ENCODE measurements at places on chromosomes 4 and X.

GRCh38 chrX:18825375-18825774 lies 117.9 kb downstream of the PPEF1 start:
- no peak for DNase-seq

DNA sequence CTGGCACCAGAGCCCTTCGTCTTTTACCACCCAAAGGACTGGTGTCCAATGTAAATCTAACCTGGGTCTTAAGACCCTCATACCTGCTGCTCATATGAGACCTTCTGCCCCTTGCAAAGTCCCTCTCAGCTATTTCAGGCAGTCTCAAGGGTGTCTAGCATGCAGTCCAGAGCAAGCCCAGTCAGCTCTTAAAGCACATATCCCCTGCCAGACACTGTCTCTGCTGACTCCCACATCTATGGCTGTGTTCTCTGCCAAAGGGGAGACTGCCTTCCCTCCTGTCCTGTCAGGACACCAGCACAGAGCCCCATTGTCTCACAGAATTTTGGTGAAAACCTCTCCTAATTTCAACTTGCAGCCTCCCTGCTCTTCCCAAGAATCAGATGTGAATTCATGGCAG lies 118.5 kb downstream of the PARM1 start:
- DNase-seq = no peak

GRCh38 chr4:120228086-120228485 lies 161.4 kb upstream of the MAD2L1 start:
- no peak for DNase-seq

GRCh38 chr4:35934320-35934981 lies 309.9 kb downstream of the ARAP2 start:
- peak; percentile 32 for DNase-seq

- DNase-seq = no peak
Measured at GRCh38 chrX:139121616-139122286, 408.8 kb upstream of the F9 start.

DNA sequence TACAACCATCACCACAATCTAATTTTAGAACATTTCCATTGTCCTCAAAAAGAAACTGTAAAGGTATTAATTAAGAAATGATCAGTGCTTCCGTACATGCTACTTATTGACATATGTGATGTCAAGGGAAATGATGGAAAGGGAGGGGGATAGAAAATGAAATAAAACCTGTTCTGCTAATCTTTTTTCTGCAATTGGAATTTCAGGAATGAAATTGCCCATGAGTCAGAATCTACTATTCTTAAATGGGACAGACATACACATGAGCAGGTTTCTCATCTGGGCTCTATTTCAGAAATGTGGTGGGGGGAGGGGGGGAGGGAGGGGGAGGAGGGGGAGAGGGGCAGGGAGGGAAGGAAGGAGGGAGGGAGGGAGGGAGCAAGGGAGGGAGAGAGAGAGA lies 91.0 kb downstream of the SHROOM4 start:
- no peak for DNase-seq

- DNase-seq = no peak
Measured at GRCh38 chr4:11487868-11488544, 59.3 kb upstream of the HS3ST1 start.

DNA sequence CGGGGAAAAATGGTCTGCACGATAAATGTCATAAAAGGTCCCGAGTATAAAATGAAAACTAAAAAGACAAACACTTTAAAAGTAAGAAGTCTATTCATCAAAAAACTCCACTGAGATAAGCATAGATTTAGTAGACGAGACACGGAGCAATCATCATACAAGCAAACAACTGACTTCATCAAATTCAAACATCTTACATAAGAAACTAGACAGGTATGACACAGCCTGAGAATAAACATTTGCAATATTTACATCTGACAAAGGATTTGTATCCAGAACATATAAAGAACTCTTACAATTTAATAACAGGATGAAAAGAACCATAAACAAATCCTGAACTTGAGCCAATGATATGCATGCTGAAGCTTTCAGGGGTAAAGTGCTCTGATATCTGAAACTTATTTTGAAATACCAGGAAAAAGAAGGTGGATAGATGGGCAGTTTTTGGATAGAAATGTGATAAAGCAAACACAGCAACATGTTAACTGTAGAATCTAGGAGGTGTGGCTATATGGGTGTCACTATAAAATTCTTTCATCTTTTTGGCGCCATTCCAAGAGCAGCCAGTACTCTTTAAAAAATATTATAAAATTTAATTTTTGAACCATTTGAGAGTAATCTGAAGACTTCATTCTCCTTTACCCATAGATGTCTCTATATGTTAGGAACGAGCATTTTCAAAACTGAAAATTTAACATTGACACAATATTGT lies 12.0 kb downstream of the MPP1 start:
- DNase-seq = peak; percentile 2

- DNase-seq = peak; percentile 78
Measured at GRCh38 chr4:89000844-89001360, 56.1 kb downstream of the FAM13A start.

- no peak for DNase-seq
Measured at GRCh38 chr4:159105761-159106243, 2.9 kb downstream of the RAPGEF2 start.

DNA sequence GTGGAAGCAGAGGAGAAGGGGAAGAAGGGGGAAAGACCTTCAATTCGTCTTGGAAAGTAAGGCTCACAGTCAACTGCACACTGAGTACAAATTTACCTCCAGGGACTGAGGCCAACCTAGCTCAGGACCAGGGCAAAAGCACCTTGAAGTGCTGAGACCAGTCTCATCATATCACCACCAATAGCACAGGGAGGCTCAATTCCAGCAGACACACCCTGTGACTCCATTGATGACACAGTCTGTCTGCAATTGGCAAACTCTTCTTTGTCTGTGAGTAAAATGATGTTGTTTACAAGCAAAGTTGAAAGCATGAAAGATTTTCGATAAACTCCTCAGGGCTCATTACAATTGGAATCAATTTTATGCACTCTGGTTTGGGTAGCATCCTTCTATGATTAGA lies 32.3 kb downstream of the TRIML1 start:
- no peak for DNase-seq

- DNase-seq = no peak
Measured at GRCh38 chrX:24243188-24243587, 70.7 kb downstream of the SUPT20HL2 start.

- DNase-seq = no peak
Measured at GRCh38 chr4:11635342-11635741, 206.6 kb upstream of the HS3ST1 start.

DNA sequence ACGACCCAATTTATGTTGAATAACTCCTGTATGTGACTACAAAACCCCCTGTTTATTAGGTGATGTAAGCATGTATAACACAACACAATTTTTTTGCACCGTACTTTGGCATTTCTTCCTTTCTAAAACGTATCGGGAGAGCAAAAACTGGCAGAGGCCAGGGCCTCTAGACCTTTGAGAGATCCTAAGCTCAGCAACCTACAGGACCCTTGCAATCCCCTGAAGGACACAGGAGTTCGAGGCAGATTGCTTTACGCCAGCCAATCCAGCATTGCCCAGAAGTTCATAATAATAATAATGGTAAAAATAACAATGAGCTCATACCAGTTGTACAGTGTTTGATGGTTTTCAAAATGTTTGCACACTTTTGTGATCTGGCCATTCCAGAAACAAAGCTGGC lies 7.7 kb downstream of the NKX3-2 start:
- DNase-seq = no peak

GRCh38 chr4:156291317-156291716 lies 337.7 kb upstream of the CTSO start:
- DNase-seq = no peak

DNA sequence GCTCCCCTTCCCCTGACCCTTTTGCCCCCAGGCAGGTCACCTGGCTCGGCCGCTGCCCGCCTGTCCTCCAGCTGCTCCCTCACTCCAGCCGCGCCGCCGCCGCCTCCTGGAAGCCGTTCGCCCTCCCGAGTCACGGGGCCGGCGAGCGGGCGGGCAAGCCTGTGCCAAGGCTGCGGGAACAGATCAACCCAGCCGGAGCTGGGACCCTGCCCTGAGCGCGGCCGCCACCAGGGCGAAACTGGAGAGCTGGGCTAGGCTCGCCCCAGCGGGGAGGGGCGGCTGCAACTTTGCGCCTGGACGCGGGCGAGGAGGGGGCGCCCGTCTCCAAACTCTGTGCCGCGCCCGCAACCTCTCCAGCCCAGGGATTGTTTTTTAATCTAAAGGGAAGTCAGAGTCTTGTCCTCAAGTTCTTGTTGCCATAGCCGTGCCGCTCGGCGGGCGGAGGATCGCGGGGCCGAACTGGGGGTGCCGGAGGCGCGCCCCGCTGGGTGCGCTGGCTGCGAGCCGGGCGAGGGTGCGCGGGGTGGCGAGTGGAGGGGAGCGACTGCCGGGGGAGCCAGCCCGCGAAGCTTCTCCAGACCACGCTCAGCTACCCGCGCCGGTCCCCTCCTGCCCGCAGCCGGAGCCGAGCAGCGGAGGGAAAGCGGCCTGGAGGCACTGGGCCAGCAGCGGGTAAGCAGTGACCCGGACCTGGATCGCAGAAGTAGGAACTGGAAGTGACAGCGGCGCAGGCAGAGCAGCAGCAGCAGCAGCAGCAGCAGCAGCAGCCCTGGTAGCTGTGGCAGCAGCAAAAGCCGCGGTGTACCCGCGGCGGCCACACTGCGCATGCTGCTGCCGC lies 13.4 kb downstream of the ARHGEF6 start:
- DNase-seq = peak; percentile 26

GRCh38 chrX:23333842-23334520 lies 668 bp upstream of the PTCHD1 start:
- DNase-seq = no peak

DNA sequence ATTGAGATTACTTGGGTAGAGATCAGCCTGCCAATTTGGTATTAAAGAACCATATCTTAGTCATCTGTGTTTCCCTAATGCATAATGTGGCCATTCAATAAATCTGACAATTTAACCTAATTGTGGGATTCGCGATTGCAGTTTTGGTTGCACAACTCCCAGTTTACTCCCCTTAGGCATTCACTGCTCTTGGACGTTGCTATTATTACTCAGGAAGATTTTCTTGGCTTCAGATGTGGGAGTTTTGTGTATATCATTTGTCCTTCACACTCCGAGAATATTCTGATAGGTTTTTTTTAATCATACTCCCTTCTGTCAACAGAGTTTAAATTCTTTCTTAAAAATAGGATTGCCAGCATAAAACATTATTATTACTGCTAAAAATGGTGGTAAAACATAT lies 22.0 kb upstream of the TRPC3 start:
- no peak for DNase-seq

GRCh38 chrX:11724122-11725017 lies 33.7 kb upstream of the MSL3 start:
- DNase-seq = no peak

DNA sequence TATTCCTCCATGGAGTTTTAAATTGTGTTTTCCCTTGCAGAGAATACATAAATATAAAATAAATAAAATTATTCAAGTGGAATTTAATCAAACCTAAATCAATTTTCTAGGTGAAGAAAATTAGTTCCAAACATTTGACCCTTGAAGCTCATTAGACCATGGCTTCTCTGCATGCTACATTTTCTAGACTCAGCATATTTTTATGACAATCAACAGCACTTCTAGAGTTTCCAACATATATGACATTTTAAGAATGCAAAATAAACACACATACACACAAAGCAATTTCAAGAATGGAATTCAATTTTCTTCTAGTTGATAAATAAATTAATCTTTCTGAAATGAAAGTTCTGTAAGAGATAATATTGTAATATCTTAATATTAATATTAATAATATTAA lies 1083.9 kb upstream of the INTU start:
- DNase-seq = no peak

- DNase-seq = no peak
Measured at GRCh38 chr4:20096911-20097310, 154.8 kb upstream of the SLIT2 start.

GRCh38 chrX:6041630-6042029 lies 187.0 kb downstream of the NLGN4X start:
- no peak for DNase-seq

DNA sequence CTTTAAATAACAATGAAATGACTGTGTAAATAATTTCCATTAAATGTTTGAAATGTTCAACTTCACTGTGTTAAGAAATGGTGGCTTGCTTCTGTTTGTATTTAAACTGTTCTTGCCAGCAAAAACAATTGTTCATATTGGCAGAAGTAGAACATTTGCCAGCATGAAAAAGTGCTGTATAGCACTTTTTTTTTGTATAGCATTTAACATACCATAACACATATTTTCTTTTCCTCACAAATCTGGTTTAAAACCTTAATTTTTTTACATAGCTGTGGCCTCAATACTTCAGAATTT lies 94.1 kb downstream of the COX18 start:
- DNase-seq = no peak

- no peak for DNase-seq
Measured at GRCh38 chr4:90757534-90758060, 630.4 kb downstream of the CCSER1 start.

- DNase-seq = no peak
Measured at GRCh38 chr4:3174371-3175338, 74.3 kb upstream of the MSANTD1 start.

All from NCI-H774 (cell line).